ENCODE measurements at places on chromosomes 13 and 19.

DNA sequence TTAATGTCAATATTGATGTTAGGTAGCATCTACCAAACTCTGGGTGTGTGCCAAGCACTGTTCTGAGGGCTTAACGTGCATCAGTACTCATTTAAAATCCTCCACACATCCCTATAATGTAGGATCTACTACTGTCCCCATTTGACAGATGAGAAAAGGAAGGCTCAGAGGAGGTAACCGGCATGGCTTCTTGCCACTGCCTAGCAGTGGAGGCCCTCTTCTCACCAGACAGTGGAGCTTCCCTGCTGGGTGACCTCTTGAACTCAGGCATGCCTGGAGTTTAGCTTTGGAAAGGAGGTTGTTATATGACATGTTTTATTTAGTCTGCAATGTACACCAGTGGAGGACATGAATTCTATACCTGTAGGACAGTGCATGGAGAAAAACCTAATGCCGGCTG is 2.1 kb downstream of the SPATA13 start:
- DNase-seq = no peak

DNA sequence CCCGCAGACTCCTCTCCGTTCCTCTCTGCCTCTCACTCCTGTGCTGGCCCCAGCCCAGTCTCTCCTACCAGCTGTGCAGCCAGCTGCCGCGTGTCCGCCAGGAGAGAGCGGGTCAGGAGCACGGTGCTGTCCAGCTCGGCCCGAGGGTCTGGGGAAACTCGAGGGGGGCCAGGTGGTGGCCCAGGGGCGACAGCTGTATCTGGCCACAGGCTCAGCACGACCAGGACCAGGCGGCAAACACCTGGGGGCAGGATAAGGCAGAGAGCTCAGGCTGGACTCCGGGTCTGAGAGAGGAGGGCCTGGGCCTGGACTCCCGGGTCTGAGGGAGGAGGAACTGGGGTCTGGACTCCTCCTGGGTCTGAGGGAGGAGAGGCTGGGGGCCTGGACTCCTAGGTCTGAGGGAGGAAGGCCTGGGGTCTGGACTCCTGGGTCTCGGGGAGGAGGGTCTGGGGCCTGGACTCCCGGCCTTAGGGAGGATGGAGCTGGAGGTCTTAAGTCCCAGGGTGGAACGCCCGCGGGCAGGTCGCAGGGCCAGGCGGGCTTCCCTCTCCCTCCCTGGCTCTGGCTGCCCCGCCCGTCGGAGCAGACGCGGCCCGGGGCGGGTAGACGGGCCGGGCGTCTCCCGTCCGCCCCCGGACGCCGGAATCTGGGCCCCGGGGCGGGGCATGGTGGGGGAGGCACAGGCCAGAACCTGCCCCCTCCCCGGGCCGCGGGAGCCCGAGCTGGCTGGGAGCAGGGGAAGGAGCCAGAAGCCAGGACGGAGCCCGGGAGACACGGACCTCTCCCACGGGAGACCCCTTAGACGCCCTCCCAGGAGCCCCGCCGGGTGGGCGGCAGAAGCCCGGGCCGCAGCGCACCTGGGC is 1.3 kb downstream of the IL11 start:
- DNase-seq = no peak

GRCh38 chr19:49553451-49554271 is 25.9 kb downstream of the RCN3 start:
- DNase-seq = no peak

GRCh38 chr13:37289212-37289935 is 183.9 kb upstream of the CSNK1A1L start:
- DNase-seq = no peak

DNA sequence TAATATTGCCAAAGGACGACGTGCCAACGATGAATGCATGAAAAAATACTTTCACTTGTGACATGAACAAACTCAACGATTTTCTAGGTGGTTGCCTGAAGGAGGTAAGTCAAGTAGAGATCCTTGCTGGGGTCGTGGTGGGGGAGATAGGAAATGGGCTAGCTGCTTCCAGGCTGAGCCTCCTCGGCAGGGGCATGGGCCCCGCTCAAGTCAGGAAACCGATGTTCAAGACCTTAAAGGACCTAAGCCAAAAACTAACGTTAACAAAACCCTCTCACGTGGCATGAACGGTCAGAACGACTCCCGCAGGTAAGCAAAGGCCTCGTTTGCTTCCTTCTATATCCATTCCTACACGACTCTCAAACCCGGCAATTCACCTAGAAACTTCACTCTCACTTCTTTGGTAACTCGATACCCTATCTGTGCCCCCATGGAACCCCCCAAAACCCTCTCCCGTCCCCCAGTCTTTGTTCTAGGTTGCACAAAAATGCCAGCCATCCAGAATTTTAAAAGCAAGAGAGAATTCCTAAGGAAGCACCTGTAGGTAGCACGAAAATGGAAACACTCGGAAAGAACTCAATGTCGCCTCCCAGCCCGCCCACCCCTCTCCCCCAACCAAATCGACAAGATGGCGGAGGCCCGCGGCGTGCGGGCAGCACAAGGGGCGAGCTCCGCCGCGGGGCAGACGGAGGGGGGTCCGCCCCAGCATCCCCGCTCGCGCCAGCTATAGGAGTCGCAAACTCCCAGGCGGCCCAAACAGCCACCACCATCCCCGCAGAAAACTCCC is 13.6 kb downstream of the ACP4 start:
- DNase-seq = no peak

GRCh38 chr13:36242761-36243160 is 28.4 kb upstream of the SOHLH2 start:
- no peak for DNase-seq

DNA sequence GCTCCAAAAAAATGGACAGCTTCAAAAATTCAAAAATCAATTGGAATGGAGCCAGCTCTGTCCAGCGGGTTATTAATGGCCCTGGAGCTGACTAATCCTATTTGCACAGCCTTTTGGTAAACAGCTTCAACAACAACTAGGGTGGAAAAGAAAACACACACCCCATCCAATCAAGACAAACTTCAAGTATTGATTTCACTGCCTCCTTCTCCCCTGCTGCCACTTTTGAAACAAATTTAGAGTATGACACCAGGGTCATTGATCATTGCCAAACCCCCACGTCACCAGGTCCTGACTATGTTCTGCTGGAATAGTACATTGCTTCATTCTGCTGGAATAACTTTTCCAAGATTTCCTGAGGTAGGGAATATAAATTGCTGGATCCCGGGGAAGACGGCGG is 56.8 kb upstream of the GTF3A start:
- no peak for DNase-seq

GRCh38 chr13:44542361-44542760 is 33.8 kb downstream of the TSC22D1 start:
- no peak for DNase-seq

DNA sequence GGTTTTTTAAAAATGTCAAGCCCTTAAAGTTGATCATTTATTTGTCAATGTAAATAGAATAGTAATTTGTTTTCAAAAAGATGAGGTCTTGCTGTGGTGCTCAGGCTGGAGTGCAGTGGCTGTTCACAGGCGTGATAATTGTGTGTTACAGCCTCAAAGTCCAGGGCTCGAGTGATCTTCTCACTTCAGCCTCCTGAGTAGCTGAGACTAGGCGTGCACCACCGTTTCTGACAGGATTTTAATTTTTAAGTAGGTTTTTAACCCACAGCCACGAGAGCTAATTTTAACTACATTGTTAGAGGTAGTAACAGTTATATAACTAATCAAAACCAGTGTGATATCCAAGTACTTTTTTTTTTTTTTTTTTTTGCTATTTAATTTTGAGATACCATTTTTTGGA is 43.1 kb downstream of the CNMD start:
- no peak for DNase-seq

GRCh38 chr13:100824366-100824765 is 149.8 kb upstream of the TMTC4 start:
- no peak for DNase-seq

DNA sequence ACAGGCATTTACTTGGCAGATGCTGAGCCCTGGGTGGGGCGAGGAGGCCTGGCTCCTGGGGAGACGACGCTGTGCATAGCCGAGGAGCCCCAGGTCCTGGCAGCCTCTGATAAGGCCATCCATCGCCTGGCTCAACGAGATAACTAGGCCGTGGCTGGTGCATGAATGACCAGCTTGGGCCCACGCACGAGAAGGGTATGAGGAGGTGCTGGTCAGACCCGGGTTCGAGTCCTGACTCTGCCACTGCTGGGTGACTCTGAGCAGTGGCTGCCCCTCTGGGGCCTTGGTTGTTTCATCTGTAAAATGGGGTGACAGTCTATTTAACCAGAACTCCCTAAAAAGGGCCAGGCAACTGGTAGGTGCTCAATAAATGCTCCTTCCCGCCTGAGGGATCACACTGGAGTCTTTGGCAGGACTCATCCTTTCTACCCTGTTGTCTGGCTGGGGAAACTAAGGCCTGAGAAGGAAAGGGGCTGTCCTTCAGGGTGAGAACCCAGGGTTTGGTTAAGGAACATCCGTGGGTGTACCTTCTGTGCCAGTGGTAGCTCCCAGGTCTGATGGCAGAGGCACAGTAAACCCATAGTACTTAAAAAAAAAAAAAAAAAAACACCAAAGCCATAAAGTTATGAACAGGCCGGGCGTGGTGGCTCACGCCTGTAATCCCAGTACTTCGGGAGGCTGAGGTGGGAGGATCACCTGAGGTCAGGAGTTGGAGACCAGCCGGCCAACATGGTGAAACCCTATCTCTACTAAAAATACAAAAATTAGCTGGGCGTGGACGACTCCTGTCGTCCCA is 8.1 kb upstream of the ARRDC2 start:
- DNase-seq = no peak

GRCh38 chr13:87376081-87376480 is 295.1 kb upstream of the SLITRK5 start:
- DNase-seq = no peak

GRCh38 chr13:87798536-87798935 is 127.4 kb downstream of the SLITRK5 start:
- DNase-seq = peak; percentile 14

DNA sequence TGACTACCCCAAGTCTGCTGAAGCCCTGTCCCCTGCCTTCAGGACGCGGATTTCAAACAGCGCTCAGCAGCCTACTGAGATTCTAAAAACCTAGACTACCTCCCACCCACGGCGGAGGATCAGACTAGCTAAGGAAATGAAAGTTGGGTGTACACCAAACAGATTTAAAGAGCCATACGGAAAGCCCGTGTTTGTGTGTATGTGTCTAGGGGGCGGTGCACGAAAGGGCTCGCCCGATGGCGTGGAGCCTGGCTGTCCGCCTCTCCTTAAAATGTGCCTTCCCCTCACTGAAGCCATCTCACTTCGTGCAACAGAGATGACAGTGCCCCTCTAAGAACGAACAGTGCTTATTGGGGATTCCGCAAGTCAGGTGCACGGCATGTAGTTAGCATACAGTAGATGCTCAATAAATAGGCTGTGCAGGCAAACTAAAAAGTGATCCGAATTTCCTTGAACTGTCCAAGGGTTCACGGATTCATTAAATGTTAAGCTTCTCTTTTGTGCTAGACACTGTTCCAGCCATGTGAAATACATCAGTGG is 639 bp downstream of the LENG1 start:
- DNase-seq = no peak

DNA sequence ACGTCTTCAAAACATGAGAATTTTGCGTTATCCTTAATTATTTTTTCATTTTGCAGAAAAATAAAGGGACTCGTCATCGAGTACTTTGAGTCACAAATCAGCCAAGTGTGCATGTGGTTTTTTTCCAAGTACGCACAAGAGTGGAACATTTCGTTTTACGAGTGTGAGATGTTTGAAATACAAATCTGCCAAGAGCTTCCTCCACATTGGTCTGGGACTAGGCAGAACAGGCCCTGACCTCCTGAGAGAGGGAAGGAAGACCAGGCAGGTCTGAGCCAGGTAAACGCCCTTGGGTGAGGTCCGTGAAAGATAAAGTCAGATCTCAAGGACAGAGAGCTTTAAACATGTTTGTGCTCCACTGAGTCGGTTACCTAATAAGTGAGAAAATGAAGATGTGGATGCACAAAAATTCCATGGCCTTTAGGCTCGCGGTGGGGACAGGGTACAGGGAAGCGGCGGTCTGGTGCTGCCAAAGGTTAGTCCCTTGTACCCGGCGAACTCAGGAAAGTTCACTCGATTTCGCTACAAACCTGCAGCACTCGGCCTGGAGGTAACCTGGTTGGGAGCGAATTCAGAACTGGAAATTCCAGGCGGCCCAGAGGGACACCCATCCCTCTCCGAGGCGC is 473 bp upstream of the ITM2B start:
- DNase-seq = no peak

DNA sequence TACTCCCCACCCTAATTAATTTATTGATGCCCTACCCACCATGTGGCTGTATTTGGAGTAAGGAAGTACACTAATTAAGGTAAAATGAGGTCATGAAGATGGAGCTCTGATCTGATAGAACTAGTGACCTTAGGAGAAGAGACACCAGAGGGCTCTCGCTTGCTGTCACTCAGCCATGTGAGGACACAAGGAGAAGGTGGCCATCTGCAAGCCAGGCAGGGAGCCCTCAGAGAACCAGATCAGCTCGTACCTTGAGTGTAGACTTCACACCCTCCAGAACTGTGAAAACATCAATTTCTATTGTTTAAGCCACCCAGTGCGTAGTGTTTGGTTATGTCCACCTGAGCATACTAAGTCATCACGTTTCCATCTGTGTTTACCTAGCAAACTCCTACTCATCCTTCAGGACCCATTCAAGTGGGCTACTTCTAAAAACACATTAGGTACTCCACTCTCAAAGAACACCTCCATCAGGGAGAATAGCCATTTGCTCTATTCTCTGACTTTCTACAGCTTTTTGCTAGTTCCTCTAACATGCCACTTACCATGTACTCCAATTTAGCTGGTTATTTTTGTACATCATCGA is 157.6 kb upstream of the RNF113B start:
- no peak for DNase-seq

DNA sequence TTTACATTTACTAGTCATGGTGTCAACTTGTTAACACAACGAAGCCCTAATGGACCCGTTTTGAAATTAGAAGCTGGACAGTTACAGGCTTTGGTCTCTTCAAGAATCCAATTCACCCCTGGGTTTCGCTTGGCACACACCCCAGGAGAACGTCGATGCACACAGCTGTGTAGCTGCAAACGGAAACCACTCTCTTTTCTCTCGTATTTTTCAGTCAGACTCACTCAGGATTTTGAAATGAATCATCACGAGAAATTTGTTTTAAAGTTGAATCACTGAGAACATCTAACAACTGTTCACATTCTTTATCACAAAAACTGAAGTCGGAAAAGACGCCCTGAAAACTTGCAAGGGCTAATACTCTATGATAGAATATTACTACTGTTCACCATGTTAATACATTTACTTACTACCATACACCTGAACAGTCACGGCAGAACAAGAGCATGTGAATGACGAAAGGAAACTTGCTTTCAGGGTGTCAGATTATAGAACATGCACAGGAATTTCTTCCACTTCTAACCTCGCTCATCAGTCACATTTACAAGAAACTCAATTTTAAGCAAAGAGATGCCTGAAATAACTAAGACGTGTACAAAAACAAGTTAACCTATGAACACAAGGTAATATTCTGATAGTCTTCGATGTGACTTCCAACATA is 4.7 kb downstream of the PNMA8A start:
- DNase-seq = no peak
